ENCODE measurements at places on chromosomes 1 and 21. TPM values are rescaled to one million over a fixed set of nuclear protein-coding genes. Genes with fewer than 3 reads are reported as not detected.
A peak's percentile ranks its signal among the peaks of the same experiment; 100 is the strongest.

- DNase-seq = no peak
- no peak overlapping the region for H3K27ac ChIP-seq
- H3K36me3 ChIP-seq = peaks cover 61% of the 10 kb centered on the region
- H3K4me3 ChIP-seq = no peak overlapping the region
Observed at GRCh38 chr1:155713075-155713474, 24.2 kb downstream of the DAP3 start.

GRCh38 chr1:47571952-47572351, 134.1 kb downstream of the FOXD2 start:
- H3K4me3 ChIP-seq = no peak overlapping the region
- H3K4me1 ChIP-seq = peaks cover 62% of the 10 kb centered on the region
- no peak overlapping the region for H3K27ac ChIP-seq
- H3K36me3 ChIP-seq = no peaks in the 10 kb centered on the region
- no peak for DNase-seq

DNA sequence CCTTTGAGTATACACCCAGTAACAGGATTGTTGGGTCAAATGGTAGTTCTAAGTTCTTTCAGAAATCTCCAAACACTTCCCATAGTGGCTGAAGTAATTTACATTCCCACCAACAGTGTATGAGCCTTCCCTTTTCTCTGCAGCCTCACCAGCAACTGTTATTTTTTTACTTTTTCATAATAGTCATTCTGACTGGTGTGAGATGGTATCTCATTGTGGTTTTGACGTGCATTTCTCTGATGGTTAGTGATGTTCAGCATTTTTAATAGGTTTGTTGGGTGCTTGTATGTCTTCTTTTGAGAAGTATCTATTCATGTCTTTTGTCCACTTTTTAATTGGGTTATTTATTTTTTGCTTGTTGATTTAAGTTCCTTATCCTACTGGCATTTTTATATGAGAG, 26.4 kb upstream of the LAMC1 start:
- H3K4me3 ChIP-seq = no peak overlapping the region
- no peaks in the 10 kb centered on the region for H3K27me3 ChIP-seq
- H3K4me1 ChIP-seq = no peaks in the 10 kb centered on the region
- DNase-seq = no peak

The DIRAS3 gene
- 0.14 TPM for total RNA-seq

The CA6 gene
- total RNA-seq = not detected

The LRRN2 gene
- total RNA-seq = 3.4 TPM

DNA sequence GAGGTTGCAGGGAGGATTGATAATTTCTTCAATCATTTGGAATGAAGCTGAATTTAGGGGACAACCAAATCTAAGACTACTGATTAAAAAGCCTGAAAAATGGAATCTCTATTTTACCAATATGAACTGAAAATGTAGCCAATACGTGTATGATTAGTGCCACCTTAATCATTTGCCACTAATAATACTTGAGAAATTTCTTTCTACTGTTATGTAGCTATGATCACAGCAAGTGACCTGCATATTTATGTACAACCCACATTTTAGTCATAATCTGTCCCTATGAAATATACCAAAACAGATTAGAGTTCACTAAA, 6.5 kb downstream of the COLGALT2 start:
- no peak for DNase-seq
- H3K27me3 ChIP-seq = peaks cover 67% of the 10 kb centered on the region

DNA sequence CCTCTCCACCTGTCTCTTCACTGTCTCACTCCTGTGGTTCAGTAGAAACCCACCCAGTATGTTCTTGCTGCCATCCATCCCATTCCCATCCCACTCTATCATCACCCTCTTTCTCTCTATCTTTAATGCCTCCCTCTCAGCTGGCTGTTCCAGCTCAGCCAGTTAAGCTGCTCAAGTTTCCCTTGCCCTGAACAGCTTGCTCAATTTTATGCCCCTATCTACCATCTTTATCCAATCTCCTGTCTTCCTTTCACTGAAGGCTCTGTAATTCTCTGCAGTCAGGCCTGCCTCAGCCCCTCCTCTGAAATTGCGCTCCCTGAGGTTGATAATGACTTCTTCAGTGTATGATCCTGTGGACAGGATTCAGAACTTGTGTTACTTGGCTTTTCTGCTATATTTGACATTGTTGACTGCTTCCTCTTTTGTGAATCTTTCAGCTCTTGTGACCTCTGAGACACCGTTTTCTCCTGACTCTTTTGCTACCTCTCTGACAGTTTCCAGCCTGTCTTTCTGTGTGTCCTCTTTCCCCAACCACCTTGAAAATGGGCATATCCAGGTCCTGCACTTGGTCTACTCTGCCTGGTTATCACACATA, 13.9 kb upstream of the BCAR3 start:
- no peaks in the 10 kb centered on the region for H3K36me3 ChIP-seq
- DNase-seq = no peak
- H3K4me3 ChIP-seq = no peak overlapping the region
- H3K27me3 ChIP-seq = no peaks in the 10 kb centered on the region
- peaks cover 11% of the 10 kb centered on the region for H3K4me1 ChIP-seq

DNA sequence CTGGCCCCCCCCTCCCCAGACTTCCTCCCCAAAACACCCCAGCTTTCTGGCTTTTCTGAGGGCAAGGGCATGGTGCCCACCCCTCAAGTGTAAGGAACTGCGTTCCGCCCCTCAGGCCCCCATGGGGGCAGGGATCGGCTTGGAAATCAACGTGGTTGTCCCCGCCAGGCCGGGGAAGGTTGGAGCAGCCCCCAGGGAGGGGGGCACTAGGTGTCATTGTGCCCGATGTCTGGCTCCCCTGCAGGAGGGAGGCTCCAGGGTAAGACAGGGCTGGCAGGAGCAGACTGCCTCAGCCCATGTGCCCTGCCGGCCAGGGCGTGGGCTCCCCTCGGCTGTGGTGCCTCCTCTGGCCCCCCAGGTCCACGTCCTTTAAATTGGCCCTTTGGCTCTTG, 7.4 kb upstream of the TFAP2E start:
- no peak for DNase-seq
- H3K4me1 ChIP-seq = peaks cover 6% of the 10 kb centered on the region
- no peak overlapping the region for H3K4me3 ChIP-seq
- H3K27ac ChIP-seq = no peak overlapping the region

DNA sequence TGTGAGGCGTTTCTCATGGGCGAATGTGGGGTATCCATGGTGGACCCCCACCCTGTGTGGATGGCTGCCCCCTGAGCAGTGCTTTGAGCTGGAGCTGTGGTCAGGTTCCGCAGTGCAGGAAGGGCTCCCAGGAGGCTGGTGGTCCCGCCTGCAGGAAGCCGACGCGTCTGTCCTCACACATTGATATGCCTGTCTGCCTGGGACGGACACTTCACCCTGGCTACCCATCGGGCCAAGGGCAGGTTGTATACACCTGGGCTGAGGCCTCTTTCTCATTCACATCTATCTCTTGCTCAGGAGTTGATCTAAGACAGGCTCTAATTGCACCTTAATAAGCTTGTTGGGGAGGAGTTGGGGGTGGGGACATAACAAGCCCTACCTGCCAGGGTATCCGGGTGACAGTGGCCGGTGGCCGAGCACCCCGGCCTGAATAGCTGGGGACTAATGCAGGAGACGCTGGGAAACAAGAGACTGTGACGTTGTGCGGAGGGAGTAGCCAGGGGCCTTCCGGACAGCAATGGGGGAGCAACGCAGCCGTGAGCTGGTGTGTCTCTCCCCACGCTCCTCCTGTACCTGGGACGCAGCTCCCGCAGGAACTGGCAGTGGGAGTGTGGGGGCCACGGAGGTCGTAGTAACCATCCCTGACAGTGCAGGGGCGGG, 21.7 kb downstream of the PDXK start:
- H3K27me3 ChIP-seq = no peaks in the 10 kb centered on the region
- H3K27ac ChIP-seq = peak overlapping the region; percentile 78
- H3K4me3 ChIP-seq = peak overlapping the region; percentile 14
- peaks cover 16% of the 10 kb centered on the region for H3K36me3 ChIP-seq

The TMPRSS15 gene
- total RNA-seq = not detected

DNA sequence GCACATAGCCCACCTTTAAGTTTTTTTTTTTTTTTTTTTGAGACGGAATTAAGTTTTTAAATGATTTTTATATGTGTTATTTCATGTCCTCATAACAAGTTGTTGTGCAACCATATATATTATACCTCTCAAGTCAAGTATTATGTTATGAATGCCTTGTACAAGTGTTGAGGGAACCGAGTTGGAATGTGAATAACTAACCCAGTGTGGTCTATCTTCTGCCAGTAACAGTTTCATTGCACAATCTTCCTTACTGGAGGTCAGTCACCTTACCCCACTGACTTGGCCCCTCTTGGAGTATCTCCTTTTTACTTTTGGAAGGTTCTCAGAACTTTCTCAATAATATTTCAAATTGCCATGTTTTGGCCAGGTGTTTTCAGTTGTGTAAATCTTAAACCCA, 201.9 kb downstream of the CACNA1E start:
- H3K4me1 ChIP-seq = no peaks in the 10 kb centered on the region

The CD2 gene
- total RNA-seq = 0.44 TPM

The C1orf141 gene
- not detected for total RNA-seq

DNA sequence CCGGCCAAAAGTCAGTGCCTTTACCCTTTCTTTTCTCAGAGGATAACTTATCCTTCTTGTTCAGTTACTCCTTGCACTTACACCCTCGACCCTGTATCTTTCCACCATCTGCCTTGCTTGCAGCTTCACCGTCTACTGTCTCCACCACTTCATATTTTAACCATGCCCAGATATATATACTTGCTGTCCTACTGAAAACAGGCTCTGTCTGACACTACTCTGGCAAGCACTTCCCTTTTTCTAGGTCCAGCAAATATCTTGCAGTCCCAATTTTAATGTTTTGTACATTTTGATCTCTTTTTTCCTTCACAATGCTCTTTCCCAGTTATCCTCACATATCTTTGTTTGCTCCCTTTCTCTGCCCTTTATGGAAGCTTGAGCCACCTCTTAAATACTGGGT, 308.6 kb downstream of the TPR start:
- H3K27ac ChIP-seq = no peak overlapping the region
- H3K4me1 ChIP-seq = no peaks in the 10 kb centered on the region
- DNase-seq = no peak
- H3K36me3 ChIP-seq = no peaks in the 10 kb centered on the region

- no peaks in the 10 kb centered on the region for H3K4me1 ChIP-seq
- H3K27ac ChIP-seq = no peak overlapping the region
- no peaks in the 10 kb centered on the region for H3K27me3 ChIP-seq
- H3K36me3 ChIP-seq = no peaks in the 10 kb centered on the region
- DNase-seq = no peak
Observed at GRCh38 chr21:41641821-41642701, 124.8 kb downstream of the RIPK4 start.

- no peaks in the 10 kb centered on the region for H3K27me3 ChIP-seq
- H3K4me3 ChIP-seq = no peak overlapping the region
- peaks cover 44% of the 10 kb centered on the region for H3K4me1 ChIP-seq
- no peak overlapping the region for H3K27ac ChIP-seq
- no peak for DNase-seq
Observed at GRCh38 chr1:2255420-2256369, 27.6 kb downstream of the SKI start.

The RGSL1 gene
- total RNA-seq = not detected

DNA sequence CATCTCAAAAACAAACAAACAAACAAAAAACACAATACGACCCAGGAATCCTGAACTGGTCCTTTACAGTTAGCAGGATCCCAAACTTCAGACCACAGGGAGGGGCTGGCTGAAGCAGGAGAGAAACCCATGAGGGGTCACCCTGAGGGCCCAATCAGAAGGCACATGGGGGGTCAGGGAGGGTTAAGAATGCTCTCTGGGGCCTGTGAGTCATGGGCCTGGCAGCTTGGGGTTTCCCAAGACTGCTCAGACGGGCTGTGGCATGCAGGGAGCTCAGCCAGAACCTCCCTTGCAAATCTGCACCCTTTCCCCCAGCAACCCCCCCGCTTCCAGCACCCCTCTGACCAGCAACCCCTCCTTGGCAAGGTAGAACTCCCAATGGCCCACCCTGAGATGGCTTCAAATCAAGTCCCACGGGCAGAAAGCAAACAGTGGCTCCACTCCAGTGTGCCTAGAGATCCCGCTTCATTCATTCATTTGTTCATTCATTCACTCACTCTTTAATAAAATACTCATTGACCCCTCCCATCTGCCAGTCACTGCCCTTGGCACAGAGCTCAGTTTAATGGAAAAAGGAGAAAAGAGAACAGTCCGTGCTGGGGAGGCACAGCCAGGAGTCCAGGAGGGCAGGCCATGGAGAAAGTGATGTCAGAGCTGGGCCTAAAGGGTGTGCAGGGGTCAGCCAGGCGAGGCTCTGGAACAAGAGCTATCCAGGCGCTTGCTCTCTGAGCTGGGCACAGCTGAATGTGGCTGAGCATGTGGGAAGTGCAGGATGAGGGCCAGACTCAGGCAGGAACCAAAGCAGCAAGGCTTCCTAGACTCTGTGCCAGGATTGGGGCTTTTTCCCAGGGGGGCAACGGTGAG, 8.2 kb downstream of the UQCRHL start:
- H3K27ac ChIP-seq = 0 out of 2 replicates have a peak overlapping the region, but pooled peaks have one; percentile 50
- no peaks in the 10 kb centered on the region for H3K27me3 ChIP-seq
- H3K4me3 ChIP-seq = no peak overlapping the region
- H3K4me1 ChIP-seq = peaks cover 19% of the 10 kb centered on the region

DNA sequence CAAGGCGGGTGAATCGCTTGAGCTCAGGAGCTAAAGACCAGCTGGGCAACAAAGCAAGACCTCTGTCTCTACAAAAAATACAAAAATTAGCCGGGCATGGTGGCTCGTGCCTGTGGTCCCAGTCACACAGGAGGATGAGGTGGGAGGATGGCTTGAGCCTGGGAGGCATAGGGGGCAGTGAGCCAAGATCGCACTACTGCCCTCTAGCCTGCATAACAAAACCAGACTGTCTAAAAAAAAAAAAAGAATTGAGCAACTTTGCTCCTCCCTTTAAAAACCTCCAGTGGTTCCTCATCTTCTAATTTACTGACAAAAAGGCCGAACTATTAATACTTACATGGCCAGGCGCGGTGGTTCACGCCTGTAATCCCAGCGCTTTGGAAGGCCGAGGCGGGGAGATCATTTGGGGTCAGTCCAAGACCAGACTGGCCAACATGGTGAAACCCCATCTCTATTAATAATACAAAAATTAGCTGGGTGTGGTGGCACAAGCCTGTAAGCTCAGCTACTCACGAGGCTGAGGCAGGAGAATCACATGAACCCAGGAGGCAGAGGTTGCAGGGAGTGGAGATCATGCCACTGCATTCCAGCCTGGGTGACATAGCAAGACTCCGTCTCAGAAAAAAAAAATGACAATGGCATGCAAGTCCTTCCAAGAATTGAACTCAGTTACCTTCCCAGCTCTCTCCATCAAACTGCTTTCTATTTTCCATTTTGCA, 4.4 kb downstream of the ACBD3 start:
- H3K36me3 ChIP-seq = peaks cover 30% of the 10 kb centered on the region
- H3K4me1 ChIP-seq = peaks cover 23% of the 10 kb centered on the region
- H3K4me3 ChIP-seq = no peak overlapping the region
- 0 out of 2 replicates have a peak overlapping the region, but pooled peaks have one; percentile 34 for H3K27ac ChIP-seq

Data from WTC11 (cell line).